ENCODE measurements at places on chromosomes 5 and 9.

DNA sequence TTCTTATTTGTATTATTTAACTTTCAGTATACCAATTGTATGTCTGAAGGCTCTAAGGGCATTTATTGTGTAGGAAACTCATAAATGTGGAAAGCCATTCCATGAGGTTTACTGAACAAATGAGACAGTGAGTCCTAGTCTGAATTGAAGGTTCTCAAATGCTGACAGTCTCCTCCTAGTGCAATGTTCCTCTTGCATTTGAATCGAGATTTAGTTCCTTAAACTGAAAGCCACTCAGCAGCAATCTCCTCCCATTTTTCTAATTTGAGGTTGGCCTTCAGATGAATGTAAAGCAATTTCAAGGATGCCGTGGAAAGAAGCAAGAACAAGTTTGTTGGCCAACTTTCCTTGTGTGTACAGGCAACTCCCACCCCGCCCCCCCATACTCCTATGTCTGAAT, 493.2 kb upstream of the KLF4 start:
- DNase-seq: no peak

GRCh38 chr5:175638305-175638704, 19.6 kb upstream of the HRH2 start:
- no peak for DNase-seq

DNA sequence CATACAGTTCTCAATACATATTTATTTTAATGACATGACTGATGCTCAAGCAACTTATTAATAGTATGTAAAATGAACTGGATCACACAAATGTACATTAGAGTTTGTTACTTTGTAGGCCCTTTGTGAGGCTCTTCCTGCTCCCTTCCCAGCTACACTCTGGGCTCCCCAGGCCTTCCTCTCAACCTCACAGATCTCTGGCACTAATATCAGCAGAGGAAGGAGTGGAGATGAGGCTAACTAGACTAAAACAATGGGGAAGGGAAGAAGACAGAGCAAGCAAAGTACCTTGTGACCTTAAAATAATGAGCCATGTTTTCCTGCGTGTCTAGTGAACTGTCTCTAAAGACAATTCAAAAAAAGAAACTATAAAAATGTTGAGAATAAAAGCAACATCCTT, 30.3 kb upstream of the TEK start:
- DNase-seq: no peak

- no peak for DNase-seq
Measured at GRCh38 chr9:111477677-111478076, 6.5 kb downstream of the ECPAS start.
